CD8-positive, alpha-beta memory T cell (primary cell): ENCODE measurements at places on chromosomes 13 and 19.

DNA sequence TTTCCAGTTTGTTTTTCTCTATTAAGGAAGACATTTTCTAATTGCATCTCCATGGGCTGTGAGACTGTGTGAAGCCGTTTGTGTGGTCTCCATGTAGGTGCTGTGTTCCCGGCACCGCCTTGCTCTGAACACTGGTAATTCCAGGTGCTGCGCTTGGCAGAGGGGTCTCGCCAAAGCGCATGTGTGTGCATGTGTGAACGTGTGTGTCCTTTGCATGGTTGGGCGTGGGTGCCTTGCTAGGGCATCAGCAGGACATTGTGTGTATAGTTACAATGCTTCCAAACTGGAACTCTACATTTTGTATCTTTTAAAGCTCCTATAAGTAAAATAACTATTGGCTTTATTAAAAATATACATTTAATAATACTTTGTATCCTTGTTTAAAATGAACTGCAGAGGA, 9.8 kb upstream of the GPI start:
- no peak for DNase-seq

DNA sequence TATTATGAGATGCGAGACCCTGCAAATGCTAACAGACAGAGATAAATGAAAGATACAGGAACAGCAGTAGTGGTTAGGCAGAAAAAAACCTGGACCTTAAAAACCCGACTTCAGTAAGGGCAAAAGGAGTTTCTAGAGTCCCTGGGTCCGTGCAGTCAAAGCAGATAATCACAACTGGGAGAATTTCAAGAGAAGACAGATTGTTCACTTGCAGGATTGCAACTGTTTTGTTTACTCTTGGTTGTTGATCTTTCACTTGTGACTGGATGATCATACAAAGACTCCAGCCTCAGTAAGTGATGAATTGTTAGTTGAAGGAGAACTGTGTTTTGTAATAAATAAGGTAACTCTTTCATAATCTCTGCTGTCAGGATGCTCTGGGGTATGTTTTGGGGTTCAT, 135.1 kb downstream of the GPC6 start:
- no peak for DNase-seq

- no peak for DNase-seq
Measured at GRCh38 chr19:35790981-35791813, 15.8 kb downstream of the ARHGAP33 start.

DNA sequence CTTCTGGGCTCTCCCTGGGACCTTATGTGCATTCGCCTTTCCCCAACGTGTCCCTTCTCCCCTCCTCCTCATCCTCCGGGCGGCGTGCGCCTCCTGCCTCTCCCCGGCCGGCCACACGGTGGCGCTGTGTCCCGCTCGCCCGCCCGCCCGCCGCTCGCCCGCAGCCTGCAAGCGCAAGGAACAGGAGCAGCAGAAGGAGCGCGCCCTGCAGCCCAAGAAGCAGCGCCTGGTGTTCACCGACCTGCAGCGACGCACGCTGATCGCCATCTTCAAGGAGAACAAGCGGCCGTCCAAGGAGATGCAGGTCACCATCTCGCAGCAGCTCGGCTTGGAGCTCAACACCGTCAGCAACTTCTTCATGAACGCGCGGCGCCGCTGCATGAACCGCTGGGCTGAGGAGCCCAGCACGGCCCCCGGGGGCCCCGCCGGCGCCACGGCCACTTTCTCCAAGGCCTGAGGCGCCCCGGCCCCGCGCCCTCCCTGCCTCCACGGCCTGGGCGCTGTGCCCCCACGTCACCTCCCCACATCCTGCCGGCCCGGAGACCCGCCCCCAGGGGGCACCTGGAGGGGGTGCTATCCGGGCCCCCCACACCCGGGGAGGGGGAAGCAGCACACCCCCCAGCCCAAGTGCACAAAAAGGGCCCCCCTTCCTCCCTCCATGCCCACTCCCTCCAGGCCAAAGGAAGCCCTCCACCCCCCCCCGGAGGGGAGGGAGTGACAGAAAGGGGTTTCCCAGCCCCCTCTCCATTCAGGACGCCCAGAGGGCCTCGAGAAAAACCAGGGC, 21.9 kb downstream of the ONECUT3 start:
- no peak for DNase-seq

DNA sequence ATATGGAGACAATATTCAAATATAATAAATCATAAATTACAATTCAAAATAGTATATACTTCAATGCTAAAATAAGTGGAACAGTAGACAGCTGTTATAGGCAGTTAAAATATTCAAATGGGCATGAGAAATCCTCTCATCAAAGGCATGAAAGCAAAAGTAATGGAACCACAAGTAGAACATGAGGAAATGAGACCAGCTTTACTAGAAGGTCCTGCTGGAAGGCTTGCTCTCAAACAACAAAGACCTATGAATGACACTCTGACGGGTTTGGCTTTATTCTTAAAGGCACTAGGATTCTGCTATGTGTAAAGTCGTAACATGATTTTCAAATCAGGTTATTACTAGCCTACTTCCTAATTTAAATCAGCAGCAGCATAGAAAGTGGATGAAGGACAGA, 148.1 kb downstream of the VWA8 start:
- no peak for DNase-seq

DNA sequence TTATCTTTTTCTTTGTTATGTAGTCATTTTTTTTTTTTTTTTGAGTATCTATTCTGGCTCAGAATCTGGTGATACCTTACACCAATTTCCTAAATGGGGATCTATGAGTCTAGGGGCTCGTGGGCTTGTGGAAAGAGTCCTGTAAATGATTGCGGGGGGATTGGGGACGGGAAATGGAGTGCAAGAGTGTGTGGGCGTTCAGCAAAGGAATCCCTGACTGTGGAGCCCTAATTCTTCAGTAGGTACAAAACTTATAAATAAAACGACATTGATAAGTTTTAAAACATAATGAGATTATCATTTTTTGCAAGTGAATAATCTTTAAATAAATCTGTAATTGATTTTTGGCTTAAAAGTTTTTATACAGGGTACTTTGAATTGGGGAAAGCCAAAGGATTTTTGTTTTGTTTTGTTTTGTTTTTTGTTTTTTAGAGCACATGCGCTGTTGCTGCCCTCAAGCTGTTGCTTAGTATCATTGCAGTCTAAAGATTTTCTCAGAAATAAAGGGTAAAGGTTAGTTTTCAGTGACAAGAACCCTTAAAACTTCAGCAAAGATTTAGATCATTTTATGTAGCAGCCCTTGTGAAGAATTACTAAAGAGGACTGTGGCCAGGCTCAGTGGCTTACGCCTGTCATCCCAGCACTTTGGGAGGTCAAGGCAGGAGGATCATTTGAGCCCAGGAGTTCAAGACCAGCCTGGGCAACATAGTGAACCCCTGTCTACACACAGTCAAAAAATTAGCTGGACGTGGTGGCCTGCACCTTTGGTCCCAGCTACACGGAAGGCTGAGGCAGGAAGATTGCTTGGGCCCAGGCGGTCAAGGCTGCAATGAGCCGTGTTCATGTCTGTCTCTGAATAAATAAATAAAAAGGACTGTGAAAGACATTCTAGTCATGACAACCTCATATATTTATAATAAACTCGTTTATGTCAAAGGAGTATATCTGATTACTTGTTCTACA, 1.7 kb downstream of the ERCC5 start:
- DNase-seq, result no peak

DNA sequence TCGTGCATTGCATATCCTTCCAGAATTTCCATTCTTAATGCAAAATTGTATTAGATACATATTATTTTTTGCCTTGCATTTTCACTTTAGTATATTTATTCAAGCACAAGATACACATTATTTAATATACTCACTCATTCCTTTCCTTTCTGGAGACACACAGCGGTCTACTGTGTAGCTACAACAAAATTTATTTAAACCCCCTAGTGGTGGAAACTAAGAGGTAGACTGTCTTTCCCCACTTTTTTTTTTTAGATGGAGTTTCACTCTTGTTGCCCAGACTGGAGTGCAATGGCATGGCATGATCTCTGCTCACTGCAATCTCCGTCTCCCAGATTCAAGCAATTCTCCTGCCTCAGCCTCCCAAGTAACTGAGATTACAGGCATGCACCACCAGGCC, 2040.3 kb upstream of the PCDH20 start:
- DNase-seq, result no peak

DNA sequence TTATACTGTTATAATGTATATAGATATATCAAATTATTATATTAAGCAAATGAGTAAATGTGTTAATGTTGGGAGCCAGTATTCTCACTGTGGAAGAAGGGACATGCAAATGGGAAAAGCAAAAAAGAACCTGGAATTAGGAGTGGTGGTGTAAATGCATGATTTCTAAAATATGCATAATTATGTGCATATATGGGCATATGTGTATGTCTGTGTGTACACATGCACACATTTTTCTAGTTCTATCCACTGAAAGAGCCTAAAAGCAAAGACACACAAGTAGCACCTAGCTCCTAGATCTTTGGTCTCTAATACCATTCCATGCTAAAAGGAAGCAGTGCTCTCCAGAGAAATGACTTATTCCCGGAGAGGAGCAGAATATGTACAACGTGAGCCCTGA, 38.3 kb upstream of the CEACAM20 start:
- DNase-seq, result no peak

DNA sequence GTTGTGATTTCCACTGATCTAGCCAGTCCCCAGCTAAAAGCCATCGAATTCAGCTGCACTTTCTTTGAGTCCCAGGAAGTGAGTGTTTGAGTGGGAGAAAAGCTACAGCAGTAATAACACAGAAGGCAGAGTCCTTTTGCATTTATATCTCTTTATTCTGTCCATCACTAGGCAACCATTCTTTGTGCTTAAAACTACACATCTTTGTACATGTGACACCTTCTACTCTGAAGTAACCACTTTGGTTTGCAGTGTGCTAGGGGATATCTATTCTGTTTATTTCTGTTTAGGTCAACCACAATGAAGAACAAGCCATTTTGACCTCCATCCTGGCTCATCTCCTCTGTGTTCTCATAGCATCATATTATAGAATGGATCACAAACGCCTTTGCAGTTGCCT, 226.0 kb upstream of the SERP2 start:
- no peak for DNase-seq

DNA sequence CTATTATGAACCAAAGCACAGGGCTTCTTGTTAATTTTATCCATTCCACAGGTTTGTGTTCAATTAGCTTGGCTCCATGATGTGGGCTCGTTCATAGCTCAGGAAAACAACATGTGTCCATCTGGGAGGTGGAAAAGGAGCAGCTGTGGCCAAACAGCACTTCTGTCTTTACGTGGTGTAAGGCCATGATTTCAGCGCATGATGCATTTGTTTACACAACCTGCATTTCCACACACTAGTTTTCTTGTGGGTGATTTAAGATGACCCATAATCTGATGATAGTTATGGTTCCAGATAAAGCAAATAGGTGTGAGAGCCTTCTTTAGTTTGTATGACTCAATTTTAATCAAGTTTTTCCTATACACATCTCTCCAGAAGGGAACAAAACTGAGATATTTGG, 101.7 kb downstream of the TNFRSF19 start:
- DNase-seq, result no peak

DNA sequence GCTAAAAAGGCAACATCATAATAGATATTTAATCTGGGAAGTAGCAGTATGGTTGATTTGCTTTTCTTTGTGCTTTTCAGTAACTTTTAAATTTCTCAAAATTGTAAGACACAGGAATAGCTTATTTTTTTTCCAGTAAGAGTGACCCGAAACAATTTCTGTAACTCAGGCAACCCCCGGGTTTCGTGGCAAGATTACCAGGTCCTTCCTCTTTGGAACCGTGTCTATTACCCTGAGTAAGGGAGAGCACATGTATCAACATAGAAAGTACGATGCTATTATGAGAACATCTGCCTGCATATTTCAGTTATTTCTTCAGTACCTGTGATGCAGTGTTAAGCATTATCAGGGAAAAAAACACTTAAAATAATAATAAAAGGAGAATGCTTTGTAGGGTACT, 64.1 kb downstream of the DOCK9 start:
- DNase-seq, result no peak

GRCh38 chr13:50527188-50527587, 316.3 kb downstream of the DLEU7 start:
- no peak for DNase-seq

DNA sequence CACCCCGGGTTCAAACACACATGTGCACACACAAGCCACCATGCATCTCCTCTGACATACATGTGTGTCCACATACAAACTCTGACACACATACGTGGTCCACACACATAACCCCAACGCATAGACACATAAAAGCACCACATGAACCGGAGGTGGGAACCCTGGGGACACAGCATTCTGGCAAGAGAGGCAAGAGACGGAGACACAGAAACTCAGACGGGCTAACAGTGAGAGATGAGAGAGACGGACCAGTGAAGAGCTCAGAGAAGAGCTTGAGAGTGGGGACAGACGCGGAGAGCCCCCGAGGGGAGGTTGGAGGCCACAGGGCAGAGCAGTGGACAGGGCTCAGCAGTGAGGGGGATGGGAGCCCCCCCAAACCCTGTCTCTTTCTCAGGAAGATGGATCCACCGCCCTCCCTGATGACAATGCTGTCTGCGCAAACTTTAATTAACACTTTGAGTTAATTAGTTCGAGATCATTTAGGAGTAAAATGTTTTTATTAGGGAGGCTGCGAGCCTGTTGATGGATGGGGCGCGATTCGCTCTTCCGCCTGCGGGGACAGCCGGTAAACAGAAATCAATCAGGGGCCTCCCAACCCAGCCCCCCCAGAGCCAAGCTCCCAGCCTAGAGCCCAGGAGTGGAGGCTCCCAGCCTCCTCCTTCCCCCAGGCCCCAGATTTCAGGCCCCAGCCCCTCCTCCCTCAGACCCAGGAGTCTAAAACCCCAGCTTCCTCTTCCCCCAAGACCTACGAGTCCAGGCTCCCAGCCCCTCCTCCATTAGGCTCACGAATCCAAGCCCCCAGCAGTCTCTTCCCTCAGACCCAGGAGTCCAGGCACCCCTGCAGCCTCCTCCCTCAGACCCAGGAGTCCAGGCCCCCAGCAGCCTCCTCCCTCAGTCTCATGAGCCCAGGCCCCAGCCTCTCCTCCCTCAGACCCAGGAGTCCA, 9.5 kb upstream of the ERFL start:
- no peak for DNase-seq

- no peak for DNase-seq
Measured at GRCh38 chr13:80177327-80177726, 163.6 kb downstream of the SPRY2 start.

DNA sequence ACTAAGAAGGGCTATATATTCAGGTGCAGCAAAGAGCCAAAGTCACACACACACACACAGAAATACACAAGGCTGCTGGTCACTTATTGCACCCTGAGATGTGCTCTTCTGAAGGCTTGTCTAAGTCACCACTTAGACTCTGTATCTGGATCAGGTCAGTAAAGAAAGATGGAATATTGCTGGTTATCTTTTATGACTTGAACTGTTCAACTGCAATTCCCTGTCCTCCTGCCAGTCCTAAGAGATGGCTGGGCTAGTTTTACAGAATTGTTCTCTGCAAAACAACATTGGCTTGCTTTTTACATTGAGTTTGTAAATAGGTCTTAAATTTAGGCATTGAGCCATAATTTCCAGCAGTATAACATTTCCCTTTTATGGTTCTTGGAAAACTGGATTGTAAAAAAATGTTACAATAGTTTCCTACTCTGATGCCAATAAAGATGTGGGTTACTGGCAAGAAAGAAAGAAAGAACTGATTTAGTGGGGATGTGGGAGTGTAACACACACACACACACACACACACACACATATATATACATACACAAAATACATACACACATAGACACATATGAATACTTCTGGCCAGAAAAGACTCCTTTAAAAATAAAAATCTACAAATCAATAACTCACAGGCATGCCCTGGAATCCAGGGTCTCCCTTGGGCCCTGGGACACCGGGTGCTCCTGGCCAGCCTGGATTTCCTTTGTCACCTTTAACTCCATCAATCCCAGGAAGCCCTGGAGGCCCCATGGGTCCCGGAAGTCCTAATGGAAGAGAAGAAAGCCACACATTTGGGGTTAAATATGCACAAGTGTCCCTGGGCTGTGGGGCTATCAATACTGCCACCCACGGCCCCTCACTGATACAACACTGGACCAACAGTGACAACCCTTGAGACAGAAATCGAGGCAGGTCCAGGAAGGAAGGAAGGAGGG, 137.7 kb downstream of the COL4A1 start:
- no peak for DNase-seq
